ENCODE measurements at places on chromosomes 4 and X.

DNA sequence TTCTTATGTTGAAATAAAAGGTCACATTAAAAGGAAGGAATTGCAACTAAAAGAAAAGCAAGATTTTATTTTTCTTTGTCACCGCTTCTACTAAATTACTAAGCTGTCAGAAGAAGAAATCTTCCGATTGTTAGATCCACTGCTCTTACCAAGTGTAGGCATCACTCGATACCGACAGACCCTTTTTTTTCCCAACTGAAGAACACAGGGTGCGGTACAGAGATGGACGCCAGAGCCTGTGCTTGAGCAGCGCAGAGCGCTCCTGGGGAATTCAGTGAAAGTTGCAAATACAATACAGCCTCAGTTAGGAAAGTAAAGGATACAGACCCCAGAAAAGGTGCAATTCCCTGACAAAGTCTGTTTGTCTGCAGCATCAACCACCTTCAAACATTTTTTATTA is 94.9 kb upstream of the WDR17 start:
- no peak for DNase-seq

- DNase-seq: no peak
Observed at GRCh38 chrX:109590176-109590575, 34.8 kb downstream of the KCNE5 start.

- DNase-seq: no peak
Observed at GRCh38 chr4:96407225-96407624, 567.3 kb downstream of the PDHA2 start.

DNA sequence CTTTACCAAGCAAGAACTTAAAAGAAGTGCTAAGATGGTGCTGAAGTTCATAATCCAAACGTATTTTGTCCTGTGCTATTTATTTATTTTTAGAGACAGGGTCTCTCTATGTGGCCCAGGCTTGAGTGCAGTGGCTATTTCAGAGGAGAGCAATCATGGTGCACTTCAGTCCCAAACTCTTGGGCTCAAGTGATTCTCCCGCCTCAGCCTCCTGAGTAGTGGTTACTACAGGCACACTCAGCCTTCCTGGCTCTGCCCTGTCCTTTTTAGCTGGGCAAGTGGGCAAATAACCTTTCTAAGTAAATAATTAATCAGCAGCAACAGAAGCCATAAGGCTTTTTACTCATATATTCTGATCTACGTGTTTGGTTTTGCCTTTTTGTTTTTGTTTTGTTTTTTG is 2.6 kb downstream of the NSD2 start:
- no peak for DNase-seq

DNA sequence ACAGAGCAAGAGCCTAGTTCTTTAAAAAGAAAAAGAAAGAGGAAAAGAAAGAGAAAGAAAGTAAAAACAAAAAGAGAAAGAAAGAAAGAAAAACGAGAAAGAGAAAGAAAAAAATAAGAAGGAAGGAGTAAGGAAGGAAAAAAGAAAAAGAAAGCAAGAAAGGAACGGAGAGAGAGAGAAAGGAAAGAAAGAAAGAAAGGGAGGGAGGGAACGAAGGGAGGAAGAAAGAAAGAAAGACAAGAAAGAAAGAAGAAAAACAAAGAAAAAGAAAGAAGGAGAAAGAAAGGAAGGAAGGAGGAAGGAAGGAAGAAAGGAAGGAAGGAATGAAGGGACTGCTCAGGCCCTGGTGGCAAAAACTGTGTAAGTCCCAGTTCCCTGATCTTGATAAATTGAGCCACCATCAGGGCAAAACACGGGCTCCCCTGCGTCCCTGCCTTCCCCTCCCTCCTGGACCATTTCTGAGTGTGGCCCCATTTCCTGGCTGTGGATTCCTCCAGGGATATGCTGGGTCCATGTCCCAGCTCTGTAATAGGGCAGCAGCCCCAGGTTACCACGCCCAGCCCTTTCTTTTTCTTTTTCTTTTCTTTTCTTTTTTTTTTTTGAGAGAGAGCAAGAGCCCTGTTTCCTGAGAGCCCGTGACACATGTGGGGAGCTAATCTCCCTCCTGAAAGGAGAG is 44.8 kb downstream of the SHOX start:
- DNase-seq: no peak

DNA sequence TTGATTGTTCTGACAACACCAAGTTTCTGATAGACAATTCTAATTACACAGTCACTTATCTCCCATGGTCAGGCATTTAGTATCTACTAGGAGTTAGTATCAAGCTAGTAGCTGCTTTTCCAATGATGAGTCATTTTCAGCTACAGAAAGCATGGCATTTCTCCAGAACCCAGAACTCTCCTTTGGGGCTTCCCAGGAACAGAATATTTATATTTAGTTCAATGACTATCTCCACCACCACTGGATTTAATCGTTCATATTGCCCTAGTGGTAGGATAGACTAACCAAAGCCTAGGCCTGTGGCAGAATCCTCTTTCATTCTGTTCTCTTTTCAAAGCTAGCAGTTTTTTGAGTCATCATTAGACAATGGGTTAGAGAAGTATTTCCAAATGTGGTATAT is 569.4 kb downstream of the GABRG1 start:
- no peak for DNase-seq

DNA sequence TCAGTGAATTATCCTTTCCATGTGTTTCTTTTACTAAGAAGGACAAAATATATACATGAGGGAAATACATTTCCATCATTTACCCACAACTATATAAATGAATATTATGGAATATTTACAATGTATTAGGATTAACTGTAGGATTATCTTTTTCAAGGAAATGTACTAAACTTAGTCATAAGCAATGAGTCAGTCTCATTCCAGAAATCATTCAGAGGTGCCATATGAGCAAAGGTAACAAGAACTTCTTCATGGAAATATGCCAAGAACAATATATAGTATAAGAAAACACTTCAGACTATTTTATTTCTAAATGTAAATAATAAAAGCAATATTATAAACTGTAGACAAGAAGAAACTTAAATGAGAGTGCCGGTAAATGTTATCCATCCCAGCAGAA is 67.1 kb downstream of the USP38 start:
- DNase-seq: no peak

GRCh38 chrX:122866532-122866931 is 317.5 kb upstream of the GRIA3 start:
- DNase-seq: peak; percentile 17
